ENCODE measurements at places on chromosomes 7 and 10.
A peak's percentile ranks its signal among the peaks of the same experiment; 100 is the strongest.

GRCh38 chr7:118075936-118076335, 108.0 kb upstream of the LSM8 start:
- DNase-seq, result no peak

DNA sequence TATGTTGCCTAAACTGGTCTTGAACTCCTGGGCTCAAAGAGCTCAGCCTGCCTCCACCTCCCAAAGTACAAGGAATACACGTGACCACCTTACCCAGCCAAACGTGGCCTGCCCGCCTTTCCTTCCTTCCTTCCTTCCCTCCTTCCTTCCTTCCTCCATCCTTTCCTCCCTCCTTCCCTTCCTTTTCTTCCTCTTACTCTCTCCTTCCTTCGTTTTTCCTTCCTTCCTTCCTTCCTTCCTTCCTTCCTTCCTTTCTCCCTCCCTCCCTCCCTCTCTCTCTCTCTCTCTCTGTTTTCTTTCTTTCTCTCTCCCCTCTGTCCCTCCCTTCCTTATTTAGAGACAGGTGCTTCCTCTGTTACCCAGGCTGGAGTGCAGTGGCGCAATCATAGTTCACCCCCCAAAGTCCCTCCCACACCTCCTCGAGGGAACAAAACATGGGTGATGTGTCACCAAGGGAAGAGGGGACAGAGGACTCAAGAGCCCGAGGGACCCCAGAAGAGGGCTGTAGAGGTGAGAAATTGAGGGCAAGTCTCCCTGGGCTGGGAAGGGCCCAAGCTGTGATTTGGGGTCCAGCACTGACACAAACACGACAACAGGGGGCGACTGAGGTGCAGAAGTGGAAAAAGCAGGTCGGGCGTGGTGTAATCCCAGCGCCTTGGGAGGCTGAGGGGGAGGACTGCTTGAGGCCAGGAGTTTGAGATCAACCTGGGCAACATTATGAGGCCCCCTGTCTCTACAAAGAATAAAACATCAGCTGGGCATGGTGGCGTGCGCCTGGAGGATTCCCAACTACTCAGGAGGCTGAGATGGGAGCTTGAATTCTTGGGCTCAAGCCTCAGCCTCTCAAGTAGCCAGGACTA, 28.1 kb downstream of the EPHB4 start:
- DNase-seq, result peak; percentile 23

DNA sequence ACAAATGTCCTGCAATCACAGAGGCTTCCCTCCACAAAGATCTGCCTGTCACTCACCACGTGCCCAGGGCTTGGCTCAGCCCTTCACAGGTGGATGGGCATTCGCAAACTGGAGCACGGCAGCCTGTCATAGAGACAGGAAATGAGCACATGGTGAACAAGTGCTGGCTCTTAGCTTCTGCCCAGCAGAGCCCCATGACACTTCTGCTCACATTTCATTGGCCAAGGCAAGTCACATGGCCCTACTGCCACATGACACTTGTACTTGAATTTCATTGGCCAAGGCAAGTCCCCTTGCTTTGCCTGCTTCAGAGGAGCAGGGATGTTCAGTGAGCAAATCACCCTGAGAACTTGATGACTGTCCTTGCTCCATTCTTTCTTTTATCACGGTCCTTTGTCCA, 110.8 kb upstream of the PPP2R2D start:
- DNase-seq, result no peak

GRCh38 chr7:74344132-74344496, 54.9 kb downstream of the CLIP2 start:
- DNase-seq, result no peak

DNA sequence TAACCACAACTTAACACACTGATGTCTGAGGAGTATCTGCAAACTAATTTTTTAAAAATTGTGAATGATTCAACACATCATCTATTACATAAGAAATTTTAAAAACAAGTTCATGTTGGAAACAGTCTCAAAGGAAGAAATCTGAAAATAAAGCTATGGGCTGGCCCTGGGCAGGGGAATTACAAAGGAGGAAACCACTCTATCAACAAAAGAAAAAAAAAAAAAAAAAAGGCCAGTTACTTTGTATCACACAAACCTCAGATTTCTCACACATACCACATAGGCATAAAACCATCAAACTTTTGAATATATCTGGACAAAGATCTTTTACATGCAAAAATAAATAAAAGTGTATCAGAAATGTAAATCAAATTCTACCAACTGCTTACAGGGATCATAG, 20.8 kb downstream of the TIAL1 start:
- no peak for DNase-seq

DNA sequence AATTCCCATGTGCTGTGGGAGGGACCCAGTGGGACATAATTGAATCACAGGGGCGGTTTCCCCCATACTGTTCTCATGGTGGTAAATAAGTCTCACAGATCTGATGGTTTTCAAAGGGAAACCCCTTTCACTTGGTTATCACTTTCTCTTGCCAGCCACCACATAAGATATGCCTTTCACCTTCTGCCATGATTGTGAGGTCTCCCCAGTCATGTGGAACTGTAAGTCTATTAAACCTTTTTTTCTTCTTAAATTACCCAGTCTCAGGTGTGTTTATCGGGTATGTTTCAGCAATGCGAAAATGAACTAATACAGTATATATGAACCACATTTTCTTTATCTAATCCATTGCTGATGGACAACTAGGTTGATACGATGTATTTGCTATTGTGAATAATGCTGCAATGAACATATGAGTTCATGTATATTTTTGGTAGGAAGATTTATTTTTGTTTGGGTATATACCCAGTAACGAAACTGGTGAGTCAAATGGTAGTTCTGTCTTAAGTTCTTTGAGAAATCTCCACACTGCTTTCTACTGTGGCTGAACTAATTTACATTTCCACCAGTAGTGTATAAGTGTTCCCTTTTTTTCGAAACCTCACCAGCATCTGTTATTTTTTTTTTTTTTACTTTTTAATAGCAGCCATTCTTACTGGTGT, 70.0 kb upstream of the HGF start:
- no peak for DNase-seq

- DNase-seq, result no peak
These were observed 186.0 kb upstream of the PRPS1L1 start for GRCh38 chr7:18213652-18214051.

GRCh38 chr10:48485711-48486110, 119.2 kb downstream of the ARHGAP22 start:
- no peak for DNase-seq

DNA sequence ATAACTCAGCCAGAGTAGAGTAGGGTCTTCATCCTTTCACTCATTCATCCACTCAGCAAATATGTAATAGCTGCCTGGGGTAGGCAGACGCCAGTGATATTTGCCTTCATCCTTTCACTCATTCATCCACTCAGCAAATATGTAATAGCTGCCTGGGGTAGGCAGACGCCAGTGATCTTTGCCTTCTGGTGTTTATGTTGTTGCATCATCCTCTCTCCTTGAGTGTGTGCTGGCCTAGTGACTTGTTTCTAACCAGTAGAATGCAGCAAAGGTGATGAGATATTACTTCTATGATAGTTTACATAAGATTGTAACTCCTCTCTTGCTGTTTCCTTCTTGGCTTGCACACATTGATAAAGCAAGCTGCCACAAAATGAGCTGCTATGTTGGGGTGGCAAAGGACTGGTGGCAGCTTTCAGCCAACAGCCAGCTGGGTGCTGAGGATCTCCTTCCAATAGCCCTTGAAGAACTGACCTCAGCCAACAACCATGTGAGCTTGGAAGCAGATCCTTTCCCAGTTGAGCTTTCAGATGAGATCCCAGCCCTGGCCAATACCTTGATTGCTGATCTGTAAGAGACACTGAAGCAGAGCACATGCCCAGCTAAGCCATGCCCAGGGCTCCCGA, 23.2 kb upstream of the MTPN start:
- no peak for DNase-seq

DNA sequence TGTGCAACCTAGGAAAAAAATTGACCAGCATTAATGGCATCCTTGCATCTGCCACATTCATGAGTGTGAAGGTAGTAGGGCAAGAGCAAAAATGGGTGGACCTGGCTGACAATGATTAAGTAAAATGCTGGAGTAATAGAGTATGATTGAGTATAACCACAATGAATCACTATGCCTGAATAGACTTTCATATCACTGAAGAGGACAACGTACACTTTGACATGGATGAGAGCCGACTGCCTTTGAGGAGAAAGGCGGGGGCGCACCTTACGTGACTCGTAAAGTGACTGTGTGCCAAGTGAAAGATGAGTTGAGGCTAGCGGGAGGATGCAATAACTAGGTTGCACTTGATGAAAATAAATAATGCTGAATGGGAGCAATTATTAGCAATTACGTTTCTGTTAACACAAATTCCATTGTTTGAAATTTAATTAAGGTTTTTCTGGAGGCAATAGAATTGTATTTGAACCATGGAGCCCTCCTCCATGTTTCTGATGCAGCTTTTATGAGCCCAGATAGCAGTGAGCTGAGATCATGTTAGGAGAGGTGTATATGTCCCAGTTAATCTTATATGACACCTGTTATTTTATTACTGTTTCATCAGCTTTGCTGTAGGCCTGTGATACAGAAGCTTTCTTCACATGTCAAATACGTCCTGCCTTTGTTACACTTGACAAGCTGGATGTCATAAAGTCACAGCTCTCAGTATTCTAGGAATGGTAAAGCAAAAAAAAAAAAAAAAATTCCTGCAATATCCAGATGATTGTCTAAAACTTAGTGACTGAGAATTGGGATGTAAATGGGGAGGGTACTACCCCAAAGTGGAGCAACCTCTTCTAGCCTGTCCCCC, 596.5 kb downstream of the NXPH1 start:
- DNase-seq, result no peak

DNA sequence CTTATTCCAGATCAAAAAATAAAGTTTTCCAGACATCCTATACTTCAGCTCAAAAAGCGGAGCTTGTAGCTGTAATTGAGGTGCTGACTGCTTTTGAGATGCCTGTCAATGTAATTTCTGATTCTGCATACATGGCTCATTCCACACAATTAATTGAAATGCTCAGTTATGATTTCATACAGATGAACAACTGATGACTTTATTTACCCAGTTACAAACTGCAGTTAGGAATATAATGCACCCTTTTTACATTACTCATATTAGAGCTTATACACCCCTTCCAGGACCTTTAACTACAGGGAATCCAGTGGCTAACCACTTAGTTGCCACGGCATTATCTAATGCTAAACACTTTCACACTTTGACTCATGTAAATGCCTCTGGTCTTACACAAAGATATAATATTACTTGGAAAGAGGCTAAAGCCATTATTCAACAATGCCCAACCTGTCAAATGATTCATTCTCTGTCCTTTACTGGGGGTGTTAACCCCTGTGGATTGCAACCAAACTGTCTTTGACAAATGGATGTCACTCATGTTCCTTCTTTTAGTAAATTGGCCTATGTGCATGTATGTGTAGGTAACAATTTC, 147.3 kb downstream of the ZNF33B start:
- DNase-seq, result no peak

- DNase-seq, result no peak
These were observed 41.2 kb upstream of the PTPRZ1 start for GRCh38 chr7:121831801-121832200.

DNA sequence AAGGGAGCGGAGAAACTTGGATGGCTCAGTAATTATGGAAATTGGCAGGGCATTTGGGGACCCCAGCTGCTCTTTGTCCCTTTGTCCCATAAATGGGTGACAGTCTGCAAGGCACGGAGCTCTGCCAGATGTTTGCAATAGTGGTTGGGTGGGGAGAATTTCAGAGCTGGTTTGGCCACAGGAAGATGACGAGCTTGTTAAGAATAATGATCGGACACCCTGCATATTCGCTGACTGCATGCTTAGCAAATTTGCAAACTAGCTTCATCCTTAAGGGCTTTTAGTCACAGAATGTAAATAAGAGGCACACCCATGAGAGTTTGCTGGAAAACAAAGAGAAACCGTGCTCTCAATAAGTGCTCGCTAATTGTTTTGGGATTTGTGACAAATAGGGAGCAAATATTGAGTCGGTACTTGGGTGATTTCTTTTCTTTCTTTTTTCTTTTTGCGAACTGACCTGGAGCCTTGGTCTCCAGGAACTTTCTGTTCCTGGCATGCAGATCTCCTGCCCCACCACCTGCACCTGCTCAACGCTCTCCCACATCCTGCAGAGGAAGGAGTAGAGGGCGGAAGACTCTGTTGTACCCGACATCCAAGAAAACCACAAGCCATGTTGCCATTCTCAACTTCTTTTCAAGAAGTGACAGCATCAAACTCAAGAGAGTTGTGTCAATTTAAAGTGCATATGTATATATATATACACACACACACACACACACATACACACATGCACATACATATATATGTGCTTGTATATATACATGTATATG, 238.9 kb downstream of the CAMK1D start:
- no peak for DNase-seq

GRCh38 chr7:139726485-139726869, 51.3 kb downstream of the HIPK2 start:
- DNase-seq, result no peak

All from urinary bladder (tissue), 4 donors.